ENCODE measurements at places on chromosomes 3 and 15.

GRCh38 chr3:362681-363338, 166.2 kb downstream of the CHL1 start:
- no peak for DNase-seq

DNA sequence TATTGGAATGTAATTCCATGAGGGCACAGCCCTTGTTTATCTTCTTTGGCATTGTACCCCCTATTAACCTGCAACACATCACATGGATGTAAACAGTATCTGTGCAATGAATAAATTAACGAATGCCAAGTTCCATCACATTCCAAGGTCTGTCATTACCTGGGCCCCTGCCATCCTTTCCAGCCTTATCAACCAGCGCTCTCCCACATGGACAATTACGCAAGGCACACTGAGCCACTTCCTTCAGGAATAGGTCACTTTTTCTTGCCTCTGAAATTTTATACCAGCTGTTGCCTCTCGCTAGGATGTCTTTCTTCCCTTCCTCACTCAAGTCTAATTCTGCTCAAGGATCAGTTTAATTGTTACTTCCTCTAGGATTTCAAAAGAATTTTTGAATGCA, 1051.8 kb upstream of the CFAP20DC start:
- DNase-seq: no peak

GRCh38 chr15:67150023-67150860, 84.8 kb downstream of the SMAD3 start:
- peak; percentile 55 for DNase-seq

GRCh38 chr3:39156421-39156820, 3.0 kb upstream of the CSRNP1 start:
- DNase-seq: no peak

- no peak for DNase-seq
Observed at GRCh38 chr15:73330206-73331051, 38.3 kb downstream of the HCN4 start.

DNA sequence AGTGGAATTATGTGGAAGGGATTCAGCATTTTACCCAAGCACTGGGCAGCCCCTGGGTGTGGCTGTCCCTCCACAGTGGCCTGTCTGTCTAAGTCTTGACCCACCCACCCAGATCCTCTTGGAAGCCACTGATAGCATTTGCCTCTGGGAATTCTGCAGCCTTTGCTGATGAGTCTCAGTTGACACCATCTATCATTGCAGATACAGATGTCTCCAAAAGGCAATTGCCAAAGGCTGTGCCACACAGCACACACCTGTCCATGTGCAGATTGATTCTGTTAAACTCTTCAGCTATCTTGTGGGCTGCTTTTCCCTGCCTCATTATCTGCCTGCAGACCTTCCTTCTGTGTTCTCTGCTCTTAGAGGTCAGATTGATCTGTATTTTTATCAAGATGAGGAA, 18.1 kb downstream of the CX3CR1 start:
- no peak for DNase-seq

- DNase-seq: no peak
Observed at GRCh38 chr3:187361835-187362234, 6.3 kb upstream of the RTP4 start.

GRCh38 chr15:99057020-99057419, 47.9 kb upstream of the SYNM start:
- no peak for DNase-seq

DNA sequence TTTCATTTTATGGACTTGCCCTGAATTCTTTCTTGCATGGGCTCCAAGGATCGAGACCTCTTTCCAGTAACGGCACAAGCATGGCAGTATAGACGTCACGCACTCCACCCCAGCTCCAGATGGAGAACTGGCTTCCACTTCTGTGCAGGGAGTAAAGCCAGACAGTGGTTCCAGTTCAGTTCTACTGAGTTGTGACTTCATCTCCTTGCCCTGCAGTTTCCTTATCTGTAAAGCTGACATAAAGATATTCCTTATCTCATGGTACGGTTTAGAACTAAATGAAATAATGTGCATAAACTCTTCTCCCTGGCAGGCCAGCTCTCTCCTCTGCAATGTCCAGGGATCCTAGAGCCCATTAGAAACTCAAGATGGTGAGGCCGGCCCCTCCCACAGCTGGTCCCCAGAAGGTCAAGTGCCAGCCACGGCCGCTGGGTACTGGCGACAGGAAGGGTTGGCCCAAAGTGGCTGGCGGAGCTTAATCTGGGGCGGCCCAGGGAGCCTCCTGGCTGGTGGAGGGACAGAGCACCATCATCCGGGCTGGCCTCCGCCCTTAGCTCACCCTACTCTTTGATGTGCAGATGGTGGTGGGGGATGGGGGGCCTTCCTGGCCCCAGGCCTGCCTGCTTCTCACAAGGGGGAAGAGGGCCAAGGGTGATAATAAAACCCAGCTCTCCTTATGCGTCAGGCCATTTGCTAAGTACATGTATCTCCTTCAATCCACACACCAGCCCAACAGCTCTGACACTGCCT, 7.2 kb downstream of the MESP2 start:
- DNase-seq: peak; percentile 19

- no peak for DNase-seq
Observed at GRCh38 chr15:34809186-34809585, 13.8 kb upstream of the ACTC1 start.

- no peak for DNase-seq
Observed at GRCh38 chr3:97970956-97971620, 1.1 kb downstream of the RIOX2 start.

GRCh38 chr3:45946875-45947274, 3.6 kb downstream of the CXCR6 start:
- peak; percentile 25 for DNase-seq

DNA sequence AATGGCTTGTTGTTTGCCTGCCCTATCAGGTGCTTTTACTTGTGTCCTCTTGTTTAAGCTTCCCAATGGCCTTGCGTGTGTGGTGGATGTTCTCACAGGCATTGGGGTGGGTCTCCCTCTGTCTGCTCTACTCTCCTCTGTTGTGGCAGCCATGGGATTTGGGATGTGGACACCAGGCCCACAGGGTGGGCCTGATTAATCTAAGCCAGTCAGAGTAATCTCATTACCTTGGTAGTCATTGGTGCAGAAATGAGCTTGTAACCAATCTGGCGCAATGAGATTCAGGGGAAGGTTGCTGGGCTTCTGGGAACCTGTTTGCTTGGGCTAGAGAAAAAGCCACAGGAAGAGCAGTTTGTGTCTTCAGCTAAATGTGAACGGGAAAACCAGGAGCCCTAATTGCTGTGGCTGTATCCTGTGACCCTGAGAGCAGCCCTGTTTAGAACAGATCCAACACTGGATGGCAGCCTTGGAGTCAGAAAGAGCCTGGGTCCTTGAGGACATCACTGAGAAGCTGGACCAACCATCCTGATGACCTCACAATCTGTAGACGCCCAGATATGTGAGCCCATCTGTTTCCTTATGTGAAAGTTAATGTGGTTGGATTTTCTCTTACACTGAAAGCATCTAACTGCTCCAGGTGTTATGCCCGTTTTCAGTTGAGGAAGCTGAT, 157.3 kb upstream of the UBE2E1 start:
- DNase-seq: no peak

DNA sequence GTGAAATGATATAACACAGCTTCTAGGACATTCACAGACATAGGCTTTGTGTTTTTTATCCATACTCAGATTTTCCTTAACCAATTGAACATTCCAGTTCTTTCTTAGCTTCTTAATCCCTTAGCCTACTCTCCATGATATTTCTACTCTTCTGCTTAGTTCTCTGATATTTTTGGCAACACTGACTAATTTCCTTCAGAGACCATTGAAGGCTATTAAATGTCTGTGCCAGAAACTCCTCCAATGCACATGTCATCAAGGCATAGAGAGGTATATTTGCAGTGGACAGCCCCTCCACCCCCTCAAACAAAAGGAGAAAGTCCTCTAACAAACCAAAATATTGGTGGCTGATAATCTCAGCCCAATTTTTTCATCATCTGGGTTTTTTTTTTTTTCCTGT, 105.9 kb upstream of the TSC22D2 start:
- DNase-seq: no peak

DNA sequence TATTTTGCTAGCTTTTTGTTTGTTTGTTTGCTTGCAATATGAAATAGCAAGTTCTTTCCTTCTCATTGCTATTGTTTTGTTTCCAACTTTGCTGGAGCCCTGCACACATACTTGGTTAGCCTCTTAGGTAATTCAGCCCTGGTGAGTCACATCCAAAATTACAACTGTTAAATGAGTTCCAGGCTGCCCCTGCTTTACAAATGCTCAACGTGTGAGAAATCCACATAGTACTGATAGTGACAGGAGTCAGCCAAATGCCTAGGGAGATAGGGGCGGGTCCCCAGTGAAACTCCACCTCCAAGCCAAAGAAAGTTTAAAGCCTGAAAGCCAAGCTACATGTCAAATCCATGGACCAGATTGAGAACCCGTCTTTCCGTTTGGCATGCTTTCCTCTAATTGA, 81.3 kb upstream of the RNF7 start:
- DNase-seq: no peak

GRCh38 chr15:73936181-73936580, 9.9 kb downstream of the LOXL1 start:
- no peak for DNase-seq

DNA sequence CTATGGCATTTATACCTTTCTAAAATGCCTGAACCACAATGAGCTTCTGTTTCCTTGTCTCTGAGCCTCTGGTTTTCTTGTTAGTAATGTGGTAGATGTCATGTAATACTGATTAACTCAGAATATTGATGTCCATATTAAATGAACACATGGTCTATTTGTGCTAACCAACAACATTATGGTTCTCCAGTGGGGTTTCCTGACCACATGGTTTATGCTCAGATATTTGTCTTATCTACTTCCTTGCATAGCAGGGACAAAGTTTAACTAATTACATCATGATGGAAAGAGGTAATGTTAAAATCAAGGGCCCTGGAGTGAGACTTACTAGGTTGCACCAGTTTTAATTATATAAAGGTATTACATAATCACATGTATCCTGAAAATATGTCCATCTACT, 62.6 kb upstream of the SCN10A start:
- peak; percentile 71 for DNase-seq

DNA sequence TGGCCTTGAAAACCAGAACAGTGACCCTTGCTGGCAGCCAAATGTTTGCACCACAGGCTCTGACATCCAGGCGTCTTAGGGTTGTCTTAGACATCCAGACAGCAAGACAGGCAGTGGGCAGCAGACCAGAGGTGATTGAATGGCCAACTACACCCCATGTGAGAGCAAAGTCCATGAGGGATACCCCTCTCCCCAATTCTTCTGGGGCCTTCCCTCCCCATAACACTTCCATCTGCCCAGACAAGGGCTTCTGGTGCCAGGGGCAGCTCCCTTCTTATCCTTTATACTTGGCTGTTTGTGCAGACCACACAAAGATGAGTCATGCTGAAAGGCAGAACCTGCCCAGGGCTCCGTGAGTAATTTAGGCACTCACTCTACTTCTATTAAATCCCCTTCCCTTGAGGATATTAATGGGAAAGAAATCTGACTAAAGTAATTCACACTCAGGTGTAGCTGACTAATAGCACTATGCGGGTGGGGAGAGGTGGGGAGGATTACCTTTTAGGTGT, 257.9 kb downstream of the UACA start:
- peak; percentile 66 for DNase-seq

GRCh38 chr15:67832897-67833709, 6.7 kb downstream of the RNU6-1 start:
- peak; percentile 18 for DNase-seq

- no peak for DNase-seq
Observed at GRCh38 chr3:98972155-98972554, 70.7 kb upstream of the DCBLD2 start.

All from common myeloid progenitor, CD34-positive (primary cell).